NCI-H2081 treated with DMSO at 0.1 percent for 48 hours (cell line): ENCODE measurements at places on chromosomes 16 and 17.

DNA sequence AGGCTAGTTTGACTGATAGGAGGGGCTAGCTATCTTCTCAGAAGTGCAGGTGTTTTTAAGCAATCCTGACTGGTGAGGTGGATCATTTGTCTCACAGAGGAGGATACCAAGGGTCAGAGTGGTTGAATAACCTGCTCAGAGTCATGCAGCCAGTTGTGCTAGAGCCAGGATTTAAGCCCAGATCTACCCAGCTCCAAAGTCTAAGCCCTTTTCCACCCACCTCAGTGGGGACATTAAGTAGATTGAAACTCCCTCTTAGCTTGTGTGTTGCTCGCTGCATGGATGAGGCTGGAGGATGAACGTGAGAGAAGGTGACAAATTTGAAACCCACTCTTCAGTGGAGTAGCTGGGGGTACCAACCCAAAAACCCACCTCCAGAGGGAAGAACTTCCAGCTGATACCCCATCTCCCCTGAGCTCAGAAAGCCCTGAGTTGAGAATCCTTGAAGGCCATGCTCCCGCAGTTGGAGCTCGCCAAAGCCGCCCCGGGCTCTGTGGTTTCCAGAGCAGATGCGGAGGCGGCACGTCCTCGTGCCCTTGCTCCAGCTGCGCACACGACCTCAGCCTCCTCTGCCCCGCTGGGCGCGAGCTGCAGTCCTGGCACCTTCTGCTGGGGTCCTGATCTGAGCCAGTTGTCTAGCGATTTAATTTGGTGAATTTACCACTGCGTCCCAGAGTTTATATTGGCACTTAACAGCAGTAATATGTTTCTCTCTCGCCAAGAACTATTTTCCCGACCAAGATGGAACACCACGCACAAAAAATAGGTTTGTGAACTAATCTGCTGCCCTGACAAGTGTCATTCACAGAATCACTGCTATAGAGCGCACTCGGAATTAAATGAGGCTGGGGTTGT is 159.5 kb downstream of the CCDC182 start:
- no peak for DNase-seq

DNA sequence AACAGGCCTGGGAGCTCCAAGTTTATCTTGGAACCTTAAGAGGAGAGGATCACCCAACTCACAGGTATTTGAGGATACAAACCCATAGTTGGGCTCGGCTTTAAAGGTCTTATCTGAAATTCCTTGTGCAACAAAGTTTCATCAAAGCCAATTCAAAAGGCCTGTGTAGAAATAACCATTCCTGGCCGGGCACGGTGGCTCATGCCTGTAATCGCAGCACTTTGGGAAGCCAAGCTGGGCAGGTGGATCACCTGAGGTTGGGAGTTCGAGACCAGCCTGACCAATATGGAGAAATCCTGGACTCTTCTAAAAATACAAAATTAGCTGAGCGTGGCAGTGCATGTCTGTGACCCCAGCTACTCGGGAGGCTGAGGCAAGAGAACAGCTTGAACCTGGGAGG is 28.7 kb downstream of the C16orf54 start:
- DNase-seq = no peak

DNA sequence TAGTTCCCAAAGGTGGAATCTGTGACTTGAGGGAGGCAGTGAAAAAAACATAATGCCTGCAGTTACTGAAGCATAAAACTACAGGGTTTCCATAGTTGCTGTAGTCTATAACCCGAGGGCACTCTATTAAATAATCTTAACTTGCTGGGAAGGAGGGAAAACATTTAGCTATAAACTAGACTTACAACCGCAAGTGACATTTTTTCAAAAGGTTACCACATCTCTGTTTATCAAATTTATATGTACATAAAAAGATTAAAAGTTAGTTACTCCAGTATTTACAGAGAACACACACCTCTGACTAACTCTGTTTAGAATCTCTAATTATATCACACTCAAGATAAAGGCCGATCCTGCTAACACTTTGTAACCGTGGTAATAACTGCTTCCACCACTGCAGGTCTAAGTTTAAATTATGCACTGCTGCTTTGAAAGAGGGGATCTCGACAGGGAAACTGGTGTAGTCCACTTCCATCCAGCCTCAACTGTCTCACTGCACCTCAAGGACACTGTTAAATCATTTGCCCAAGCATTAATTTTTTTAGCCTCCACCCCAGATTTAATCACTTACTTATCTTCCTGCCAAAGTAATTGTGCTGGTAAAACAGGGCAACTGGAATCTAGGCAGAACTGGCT is 14.6 kb downstream of the KCNJ16 start:
- no peak for DNase-seq

DNA sequence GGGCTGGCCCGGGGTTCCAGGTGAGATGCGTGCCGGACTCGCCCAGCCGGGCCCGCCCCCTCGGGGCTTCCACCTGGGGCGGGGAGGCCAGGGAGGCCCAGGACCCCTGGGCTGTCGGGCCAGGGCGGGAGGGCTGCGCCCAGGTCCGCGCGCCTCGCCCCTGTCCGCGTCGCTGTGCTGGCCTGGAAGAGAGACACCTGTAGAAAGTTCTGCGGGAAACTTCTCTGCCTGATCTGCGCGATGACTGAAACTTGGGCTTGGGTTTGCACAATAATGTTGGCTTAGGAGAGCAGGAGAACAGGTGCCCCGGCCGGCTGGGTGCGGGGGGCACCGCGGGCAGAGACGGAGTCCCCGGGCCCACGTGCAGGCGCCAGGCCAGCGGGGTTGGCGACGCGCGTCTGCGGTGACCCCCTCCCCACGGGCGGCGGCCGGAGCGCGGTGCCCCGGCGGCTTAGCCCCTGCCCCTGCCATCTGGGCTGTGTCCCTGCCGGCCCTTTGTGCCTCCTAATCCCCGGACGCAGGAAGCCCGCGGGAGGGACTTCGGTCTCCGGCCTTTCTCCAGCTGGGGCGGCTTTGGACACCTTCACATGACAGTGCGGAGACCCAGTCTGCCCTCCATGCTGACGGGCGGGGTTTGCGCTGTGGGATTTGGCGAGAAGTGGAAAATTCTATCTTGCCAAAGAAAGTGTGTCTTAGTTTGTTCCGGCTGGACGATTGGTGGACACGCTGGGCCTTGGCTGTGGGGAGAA is 483 bp downstream of the LLGL2 start:
- DNase-seq = no peak
